ENCODE measurements at places on chromosomes 4 and X. TPM values are rescaled to one million over a fixed set of nuclear protein-coding genes. Genes with fewer than 3 reads are reported as not detected.

GRCh38 chr4:111228396-111228795, 605.5 kb upstream of the PITX2 start:
- DNase-seq, result no peak

DNA sequence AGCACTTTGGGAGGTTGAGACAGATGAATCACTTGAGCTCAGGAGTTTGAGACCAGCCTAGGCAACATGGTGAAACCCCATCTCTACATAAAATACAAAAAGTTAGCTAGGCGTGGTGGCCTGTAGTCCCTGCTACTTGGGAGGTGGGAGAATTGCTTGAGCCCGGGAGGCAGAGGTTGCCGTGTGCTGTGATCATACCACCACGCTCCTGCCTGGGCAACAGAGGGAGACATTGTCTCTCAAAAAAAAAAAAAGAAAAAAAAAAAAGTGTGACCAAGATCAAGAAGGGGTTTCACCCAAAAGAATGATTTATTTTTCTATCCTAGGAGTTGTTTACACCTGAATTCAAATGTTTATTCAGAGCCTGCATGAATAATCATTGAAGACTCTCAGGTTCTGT, 572.4 kb upstream of the GALNT7 start:
- DNase-seq, result no peak

The UGT2A2 gene
- total RNA-seq, result not detected

The DCAF4L1 gene
- total RNA-seq, result 0.35 TPM

The ATOH1 gene
- not detected for total RNA-seq

GRCh38 chr4:130486841-130487240, 1390.9 kb downstream of the C4orf33 start:
- no peak for DNase-seq

The ADAM29 gene
- total RNA-seq, result not detected

DNA sequence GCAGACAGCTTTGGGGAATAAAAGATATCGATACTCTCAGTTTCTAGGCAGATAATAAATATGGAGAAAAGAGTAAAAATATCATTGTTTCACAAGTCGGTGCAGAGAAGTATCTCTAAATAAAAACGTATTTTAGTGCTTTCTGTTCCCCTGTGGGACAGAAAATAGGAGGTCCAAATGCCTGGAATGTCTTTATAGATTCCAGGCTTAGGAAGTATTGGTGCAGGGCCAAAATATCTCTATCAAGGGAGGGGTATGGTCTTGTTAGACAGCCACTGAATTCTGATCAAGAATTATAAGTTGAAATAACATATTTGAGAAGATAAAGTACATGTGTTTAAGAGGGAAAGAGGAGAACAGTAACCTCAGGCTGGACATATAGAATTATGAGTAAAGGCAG, 596.4 kb downstream of the PCDH18 start:
- DNase-seq, result no peak

GRCh38 chrX:17633546-17633945, 103.7 kb upstream of the SCML1 start:
- no peak for DNase-seq

DNA sequence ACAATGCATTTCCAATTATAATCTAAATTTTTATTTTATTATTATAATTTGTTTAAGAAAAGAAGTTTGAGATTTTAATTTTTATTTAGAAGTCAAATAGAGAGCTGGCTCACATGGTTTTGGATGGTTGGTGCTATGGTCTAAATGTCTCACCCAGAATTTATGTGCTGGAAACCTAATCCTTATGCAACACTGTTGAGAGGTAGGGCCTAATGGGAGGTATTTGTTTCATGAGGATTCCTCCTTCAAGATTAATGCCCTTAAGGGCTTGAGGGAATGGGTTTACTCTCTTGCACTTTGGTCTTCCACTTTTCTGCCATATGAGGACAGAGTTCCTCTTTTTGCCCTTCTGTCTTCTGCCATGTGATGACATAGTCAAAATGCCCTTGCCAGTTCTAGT, 960.5 kb upstream of the IGFBP7 start:
- DNase-seq, result no peak

The BTC gene
- not detected for total RNA-seq

DNA sequence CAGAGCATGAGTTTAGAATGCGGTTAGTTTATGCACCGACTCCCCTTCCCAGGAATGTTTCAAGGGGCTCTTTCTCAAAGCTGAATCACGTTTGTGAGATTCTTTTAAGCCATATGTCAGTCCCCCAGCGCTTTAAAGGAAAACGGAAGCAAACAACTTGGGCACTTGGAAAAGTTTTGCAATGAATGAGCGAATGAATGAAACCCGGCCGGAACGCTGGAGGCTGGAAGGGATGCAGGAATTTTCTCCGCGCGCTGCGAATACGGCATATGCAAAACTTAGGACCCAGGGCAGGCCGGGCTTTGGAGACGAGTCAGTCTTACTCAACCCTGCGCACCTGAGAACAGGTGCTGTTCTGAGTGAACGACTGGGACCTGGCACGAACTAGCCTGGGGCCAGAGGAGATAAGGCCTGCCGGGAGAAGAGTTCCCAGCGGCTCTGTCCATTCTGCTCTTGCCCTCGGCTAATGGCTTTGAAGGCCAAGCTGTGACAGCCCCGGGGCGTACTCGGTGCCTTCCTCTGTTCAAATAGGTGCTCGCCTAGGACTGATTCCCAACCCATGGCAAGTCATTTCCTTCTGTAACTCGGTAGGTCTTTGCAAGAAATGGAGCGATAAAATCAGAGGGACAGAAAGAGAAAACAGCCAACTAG, 743 bp upstream of the NRK start:
- DNase-seq, result no peak

Data from activated CD8-positive, alpha-beta memory T cell treated with anti-CD3 and anti-CD28 coated beads, Interleukin-2, amount 10 ng/mL, durations not matched to agents 7 days and 5 days (primary cell).